ENCODE measurements at places on chromosomes 13 and 19.

- no peak for DNase-seq
Measured at GRCh38 chr19:45218426-45218825, 26.8 kb downstream of the EXOC3L2 start.

DNA sequence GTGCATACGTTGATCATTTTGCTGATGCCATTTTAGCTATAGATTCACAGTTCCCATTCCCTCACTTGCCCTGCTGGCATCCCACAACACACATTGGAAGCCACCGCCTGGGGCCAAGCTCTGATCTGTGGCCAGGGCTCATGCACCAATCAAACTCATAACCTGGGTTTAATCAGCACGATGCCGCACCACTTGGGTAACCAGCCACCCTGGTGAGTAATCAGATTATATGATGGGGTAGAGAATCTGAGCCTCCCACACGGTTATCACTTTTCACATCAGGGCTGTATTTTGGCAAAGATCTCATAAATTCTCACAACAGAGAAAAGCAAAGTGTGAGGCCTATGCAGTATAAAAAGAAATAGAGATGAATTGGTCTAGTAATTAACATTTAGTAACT, 66.0 kb upstream of the TNFRSF19 start:
- DNase-seq: no peak

- DNase-seq: no peak
Measured at GRCh38 chr13:106548064-106548696, 12.7 kb upstream of the EFNB2 start.

DNA sequence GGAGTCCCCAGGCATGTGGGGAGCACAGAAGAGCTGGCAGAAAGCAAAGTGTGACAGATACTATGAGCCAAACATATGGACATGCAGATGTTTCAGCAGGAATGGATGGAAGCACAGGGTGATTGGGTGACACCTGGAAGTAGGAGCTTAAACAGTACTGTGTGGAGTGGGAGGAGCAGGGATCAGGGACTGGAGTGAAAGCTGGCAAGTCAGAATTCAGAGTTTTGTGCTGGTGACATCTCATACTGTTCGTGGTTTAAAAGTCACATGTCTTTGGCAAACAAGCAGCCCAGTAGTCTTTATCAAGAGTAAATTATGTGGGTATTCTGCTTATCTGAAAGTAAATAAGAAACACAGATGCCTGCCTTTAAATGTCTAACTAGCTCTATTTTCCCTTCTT, 408.2 kb downstream of the COG6 start:
- no peak for DNase-seq

GRCh38 chr19:39296906-39297305, 699 bp downstream of the IFNL1 start:
- no peak for DNase-seq

- no peak for DNase-seq
Measured at GRCh38 chr13:74528734-74529513, 394.7 kb upstream of the KLF12 start.

GRCh38 chr19:51708811-51709210, 15.0 kb downstream of the HAS1 start:
- DNase-seq: no peak

DNA sequence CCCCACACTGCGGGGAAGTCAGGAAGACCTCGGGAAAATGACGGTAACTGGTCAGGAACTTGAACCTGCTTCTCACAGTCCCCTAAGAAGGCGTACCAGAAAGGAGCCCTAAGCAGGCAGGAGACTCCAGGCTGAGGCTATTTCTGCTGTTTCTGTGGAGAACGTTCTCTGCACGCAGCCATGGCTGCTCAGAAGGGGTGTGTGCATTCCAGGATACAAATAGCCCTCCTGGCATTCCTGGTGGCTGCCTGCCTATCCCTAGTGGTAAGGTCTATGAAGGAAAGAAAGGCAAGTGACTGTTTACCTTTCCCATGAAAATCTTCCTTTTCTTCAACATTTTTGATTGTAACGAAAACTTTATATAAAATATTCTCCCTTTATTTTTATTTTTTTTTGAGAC, 2.5 kb downstream of the SGCG start:
- DNase-seq: no peak

DNA sequence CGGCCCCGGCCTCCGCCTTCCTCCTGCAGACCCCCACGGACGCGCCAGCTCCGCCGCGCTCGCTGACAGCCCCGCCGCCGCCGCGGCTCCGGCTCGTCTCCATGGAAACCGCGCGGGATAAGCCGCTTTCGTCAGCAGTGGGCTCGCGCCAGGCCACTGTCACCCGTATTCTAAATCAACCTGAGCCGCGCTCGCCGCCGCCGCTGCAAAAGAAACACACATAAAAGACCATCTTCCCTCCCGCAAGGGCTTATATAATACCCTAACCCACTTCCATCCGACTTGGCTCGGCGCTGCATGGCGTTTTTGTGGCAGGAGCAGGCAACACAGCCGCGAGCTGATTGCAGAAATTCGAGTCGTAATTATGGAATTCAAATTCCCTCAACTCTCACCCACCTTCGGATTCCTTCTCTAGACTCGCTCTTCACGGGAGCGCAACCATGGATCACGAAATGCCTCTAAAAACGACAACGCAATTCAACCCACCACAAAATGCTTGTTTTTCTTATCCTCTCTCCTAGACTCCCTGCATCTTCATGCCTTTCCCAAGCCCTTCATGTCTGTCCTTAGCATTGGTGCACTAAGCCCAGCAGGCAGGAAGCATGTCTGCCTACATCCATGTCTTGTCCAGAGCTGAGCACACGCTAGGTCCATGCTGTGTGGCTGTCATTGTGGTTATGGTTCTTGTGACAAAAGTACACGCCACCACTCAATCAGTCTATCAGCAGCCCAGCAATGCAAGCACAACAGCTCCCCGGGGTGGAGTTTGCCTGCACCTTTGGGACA, at the start of gene AMER2:
Gene AMER2, minus strand, starts transcription at position 772 of the 786 bp plus-strand sequence. Its CDS starts 669 bp downstream, at position 103.
- no peak for DNase-seq

GRCh38 chr19:35085947-35086346, 29.7 kb upstream of the FXYD3 start:
- no peak for DNase-seq

DNA sequence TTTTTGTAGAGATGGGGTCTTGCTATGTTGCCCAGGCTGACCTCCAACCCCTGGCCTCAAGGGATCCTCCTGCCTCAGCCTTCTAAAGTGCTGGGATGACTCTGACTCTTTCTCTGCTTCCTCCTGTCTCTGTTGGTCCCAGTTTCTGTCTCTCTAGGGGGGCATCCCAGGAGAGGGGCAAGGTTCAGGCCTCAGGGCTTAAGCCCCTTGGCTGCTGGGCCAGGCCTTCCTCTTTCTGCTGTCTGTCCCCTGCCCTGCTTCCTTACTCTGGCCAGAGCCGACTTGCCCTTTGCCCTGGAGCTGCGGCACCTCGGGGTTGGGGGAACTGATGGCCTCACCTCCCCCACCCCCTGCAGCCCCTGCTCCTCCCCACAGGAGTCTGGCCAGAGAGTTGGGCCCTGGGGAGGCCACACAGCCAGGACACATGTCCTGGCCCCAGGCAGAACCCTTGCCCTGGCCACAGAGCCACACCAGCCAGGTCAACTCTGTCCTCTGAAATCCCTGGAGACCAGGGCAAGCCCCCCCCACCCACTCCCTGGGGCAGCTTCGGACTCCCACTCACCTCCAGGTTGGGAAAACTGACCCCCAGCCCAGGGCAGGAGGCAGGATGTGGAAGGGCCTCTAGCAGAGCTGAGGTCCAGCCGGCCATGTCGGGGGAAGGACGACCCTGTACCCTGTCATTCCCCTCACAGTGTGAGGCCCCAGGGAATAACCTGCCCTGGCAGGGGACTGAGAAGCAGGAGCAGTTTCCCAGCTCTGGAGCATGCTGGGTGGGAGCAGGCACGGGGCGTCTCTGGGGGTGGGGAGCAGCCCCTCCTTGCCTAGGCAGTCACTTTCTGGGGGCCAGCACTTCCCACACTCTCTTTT, 23.7 kb downstream of the CEBPA start:
- no peak for DNase-seq

DNA sequence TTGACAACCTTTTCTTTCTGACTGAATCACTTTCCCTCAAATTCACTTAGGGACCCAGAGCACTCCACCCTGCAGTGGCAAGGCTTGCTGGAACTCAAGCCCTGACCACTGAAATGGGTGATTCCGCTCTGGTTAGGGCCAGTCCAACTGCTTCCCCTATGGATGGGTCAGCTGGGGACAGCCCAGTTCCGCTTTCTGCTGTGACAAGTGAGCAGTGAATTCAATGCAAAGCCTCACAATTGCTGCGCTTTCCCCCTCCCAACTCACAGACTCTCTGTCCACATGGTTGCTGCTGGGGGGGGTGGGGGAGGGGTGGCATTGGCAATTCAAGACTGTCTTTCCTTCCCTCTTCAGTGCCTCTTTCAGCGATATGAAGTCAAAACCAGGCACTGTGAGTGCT, 18.7 kb downstream of the CD70 start:
- DNase-seq: no peak

GRCh38 chr13:113548171-113548641, 36.3 kb upstream of the TFDP1 start:
- no peak for DNase-seq

DNA sequence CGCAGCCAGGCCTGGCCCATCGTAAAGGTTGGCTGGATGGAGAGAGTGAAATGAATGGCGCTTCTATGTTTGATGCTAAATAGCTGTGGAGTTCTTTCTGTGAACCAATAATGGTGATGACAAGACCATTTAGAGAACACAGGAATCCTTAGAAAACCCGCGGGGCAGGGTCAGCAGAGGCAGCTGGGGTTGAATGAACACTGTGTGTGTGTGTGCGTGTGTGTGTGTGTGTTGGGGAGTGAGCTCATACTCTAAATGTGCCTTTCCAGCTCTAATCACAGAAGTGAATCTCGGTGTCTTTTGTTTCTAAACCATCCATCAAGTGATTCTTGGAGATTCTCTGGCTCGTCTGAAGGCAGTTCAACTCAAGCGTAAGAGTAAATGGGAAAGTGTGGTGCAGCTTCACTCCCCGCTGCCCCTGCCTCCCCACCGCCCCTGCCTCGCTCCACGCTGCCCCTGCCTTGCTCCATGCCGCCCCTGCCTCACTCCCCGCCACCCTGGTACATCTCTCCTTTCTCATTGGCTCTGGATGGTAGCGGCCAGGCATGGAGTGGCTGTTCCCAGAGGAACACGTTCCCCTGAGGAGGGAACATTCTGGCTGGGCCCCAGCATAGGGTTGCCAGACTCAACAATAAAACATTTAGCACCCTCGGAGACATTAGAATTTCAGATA, 21.2 kb downstream of the TMPRSS9 start:
- DNase-seq: no peak

DNA sequence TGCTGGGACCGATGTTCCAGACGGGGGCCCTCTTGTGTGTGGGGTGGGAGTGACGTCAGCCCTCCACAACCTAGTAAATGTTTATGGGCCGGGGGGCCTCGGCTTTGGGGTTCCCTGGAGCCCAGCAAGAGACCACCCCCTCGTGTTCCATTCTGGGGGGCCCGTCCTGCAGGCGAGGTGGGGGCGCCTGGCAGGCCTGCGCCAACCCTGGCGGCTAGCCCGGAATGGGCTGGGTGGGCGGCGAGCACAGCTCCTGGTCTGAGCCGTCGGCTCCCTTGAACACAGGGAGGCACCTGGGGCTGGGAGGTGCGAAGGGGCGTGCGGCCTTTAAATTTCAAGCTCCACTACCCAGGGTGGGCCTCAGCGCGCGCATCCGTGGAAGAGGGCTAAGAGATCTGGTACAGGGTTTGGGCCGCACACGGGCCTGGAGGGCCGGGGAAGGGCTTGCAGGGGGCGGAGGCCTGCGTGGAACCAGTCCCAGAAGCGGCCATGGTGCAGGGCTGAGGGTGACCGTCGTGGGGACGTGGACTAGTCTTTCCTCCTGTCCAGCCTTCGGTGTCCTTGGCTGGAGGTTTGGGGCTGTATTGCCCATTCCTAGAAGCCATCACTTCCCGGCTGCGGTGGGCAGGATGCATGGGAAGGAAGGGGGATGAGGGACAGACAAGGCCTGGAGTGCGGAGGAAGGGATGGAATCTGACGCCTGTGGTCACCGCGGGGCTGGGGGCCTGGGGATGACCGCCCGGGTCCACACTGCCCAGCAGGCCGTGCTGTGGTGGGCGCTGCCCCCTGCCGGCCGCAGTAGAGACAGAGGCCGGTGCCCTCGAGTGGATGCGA, 11.4 kb downstream of the NDUFA11 start:
- no peak for DNase-seq

DNA sequence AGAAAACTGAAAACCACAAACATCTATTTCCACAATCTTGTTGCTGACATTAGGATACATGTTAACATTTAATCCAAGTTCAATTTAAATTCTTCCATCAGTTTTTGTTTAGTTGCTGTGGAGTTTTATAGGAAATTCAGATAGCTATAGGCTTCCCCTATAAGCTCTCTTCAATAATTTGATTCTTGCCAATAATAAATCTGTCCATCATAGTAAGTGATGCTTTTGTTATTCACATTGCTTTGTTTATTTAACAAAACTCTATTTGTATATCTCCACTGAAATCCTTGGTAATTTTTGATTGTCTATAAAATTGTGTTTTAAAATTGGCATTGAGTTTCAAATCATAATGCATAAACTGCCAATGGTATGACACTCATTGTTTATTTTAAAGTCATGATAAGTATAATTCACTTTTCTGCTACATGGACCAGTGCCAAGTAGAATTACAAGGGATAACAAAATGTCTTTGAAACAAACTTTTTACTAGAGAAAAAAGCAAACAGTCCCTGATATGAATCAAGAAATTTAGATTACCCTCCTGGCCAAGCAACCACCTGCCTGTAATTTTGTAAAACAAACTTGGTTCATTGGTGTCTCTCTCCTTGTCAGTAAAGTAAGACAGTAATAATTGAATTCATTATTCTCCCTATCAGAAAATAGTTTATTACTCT, 577.3 kb upstream of the GPC6 start:
- no peak for DNase-seq

- DNase-seq: no peak
Measured at GRCh38 chr19:13079542-13079986, 23.1 kb downstream of the LYL1 start.

- DNase-seq: no peak
Measured at GRCh38 chr13:111006506-111007031, 91.7 kb upstream of the ANKRD10 start.

GRCh38 chr13:40271271-40271885, 395.1 kb downstream of the FOXO1 start:
- DNase-seq: no peak

- DNase-seq: no peak
Measured at GRCh38 chr19:51687791-51688670, 5.1 kb upstream of the SPACA6 start.

DNA sequence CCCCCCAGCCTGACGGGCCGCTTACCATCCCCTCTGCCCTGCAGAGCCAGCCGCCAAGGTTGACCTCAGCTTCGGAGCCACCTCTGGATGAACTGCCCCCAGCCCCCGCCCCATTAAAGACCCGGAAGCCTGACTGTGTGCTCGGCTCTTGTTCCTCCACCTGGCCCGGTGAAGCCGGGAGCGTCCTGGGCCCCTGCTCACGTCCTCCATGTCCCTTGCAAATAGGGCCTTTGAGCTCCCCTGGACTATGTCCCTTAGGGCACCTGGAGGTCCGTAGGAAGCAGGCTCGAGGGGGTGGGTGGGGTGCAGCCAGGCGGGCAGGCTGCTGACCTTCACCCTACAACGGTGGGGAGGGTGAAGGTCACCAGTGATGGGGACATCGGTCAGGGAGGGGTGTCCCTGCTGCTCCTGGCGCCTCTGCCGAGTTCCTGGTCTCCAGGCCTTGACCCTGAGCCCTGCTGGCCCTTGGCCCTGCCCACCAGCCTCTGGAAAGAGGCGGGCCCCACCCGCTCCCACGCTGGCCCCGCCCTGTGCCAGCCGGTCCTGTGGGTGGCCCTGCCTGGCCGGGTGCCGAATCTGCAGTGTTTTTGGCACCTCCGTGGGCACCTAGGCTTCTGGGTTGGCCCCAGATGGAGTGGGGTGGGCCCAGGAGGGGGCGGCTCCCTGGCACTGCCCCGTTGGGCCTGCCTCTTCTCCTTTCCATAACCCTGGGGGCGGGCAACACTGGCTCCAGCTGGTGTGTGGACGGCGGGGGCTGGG, 3.3 kb downstream of the ATP5F1D start:
- DNase-seq: no peak
